ENCODE measurements at places on chromosomes 6 and 20.

- DNase-seq = no peak
Observed at GRCh38 chr6:142165227-142165626, 18.2 kb downstream of the VTA1 start.

- no peak for DNase-seq
Observed at GRCh38 chr6:90082847-90083246, 188.6 kb downstream of the GJA10 start.

DNA sequence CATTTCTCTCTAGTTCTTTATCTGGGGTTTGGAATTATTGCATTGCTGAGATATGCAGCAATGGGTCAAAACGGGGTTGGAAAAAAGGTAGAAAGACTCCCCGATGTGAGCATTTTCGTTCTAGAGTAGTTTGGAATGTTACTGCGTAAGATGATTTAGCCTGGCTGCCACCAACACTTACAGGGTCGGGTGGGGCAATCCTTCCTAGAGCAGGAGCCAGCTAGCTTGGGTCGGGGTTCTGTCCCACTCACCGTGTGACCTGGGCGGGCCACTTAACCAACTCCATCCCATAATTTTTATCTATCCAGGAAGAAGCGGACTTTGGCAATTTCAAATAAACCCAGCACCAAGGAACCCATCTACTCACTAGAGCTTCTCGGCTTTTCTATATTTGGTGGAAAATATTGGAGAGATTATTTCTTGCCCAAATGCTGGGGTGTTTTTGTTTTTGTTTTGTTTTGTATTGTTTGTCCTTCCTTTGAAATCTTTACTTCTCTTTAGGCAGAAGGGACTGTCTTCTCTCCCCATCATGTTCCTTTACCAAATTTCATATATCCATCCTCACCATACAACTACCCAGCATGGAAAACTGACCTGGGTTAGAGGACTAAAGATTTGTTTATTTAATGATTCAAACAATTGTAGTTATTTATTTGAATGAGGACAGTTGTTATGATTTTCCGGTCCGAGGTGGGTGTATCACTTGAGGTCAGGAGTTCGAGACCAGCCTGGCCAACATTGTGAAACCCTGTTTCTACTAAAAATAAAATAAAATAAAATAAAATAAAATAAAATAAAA lies 72.4 kb downstream of the GPX5 start:
- no peak for DNase-seq

- no peak for DNase-seq
Observed at GRCh38 chr6:29294499-29294914, 7.0 kb upstream of the OR14J1 start.

DNA sequence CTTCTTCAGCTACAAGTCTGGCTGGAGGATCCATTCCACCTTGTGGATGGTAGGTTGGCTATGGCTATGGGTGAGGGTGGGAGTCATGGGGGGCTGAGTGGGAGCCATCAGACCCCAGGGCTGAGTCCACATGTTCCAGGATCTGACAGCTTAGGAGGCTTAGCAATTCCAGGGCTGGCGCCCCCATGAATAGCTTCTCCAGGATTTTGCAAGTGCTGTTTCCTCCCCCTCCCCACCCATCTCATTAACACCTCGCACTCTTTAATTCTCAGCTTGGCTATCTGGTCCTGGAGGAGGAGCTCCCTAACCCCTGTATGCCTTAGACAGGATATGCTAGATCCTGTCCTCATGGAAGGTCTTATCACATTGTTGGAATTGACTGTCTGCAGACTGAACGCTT lies 39.0 kb upstream of the ANGPT4 start:
- no peak for DNase-seq

GRCh38 chr20:61724376-61724775 lies 341.3 kb downstream of the TAF4 start:
- DNase-seq = no peak

GRCh38 chr6:225121-225721 lies 67.1 kb upstream of the DUSP22 start:
- DNase-seq = no peak

GRCh38 chr20:44208770-44209169 lies 1.8 kb downstream of the OSER1 start:
- DNase-seq = no peak

DNA sequence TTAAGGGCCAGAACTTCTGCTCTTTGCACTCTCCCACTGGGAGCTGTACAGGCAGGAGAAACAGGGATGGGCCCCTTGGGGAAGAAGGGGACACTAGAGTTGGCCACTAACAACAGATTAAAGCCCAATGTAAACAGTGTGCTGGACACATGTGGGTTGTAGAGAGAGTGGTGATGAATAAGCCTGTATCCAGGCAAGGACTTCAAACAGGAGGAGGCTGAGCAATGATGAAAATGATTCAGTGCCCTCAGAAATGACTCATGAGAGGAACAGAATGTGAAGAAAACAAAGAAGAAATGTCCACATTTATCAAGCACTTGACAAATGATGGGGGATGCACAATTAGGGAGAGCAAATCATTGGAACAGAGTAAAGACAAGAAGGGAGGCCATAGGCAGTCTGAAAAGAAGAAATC lies 242.3 kb downstream of the TBX18 start:
- DNase-seq = no peak

GRCh38 chr20:18057994-18058349 lies 256 bp upstream of the OVOL2 start:
- no peak for DNase-seq
